ENCODE measurements at places on chromosomes 13 and 19.

GRCh38 chr19:11617180-11618062 is 20.1 kb downstream of the ZNF627 start:
- no peak for DNase-seq

- no peak for DNase-seq
Measured at GRCh38 chr13:105948143-105948542, 587.3 kb downstream of the EFNB2 start.

DNA sequence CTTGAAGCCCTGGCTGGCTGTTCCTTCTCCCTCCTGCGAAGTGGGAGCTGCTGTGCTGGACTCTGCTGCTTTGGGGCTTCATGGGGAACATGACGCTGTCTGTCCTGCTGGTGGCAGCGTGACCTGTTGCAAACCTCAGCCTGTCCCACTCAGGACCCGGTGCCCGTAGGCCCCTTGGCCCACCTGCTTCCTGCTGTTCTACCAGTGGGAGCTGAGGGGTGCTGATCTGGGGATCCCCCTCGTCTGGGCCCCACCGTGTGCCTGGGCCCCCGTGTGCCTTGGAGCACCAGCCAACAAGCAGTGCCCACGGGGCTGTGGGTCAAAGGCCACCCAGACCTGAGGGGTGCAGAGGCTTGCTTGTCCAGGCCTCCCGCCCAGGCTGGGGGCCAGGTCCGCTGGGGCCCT is 5.3 kb downstream of the SPPL2B start:
- no peak for DNase-seq

GRCh38 chr13:99256709-99257108 is 1.5 kb downstream of the GPR18 start:
- DNase-seq: peak; percentile 48

GRCh38 chr13:113272031-113272430 is 25.0 kb upstream of the LAMP1 start:
- no peak for DNase-seq

- DNase-seq: no peak
Measured at GRCh38 chr13:97327506-97328221, 105.5 kb downstream of the MBNL2 start.

DNA sequence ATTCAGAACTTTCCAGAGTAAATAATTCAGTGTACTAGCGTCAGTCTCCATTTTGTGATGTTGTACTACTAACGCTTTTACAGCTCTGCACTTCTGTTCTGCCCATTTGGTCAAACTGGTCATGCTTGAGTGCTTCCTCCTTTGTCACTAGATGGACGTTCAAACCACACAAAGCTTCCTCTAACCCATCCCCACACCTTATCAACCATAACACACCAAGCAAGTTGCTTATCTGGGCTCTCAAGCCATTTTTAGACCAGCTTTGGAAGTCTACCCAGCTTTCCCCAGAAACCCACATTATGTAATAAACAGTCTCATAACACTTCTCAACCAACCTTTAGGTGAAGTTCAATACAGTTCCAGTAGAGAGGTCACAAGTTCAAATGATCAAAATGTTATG is 2.3 kb upstream of the ZNF347 start:
- DNase-seq: no peak

DNA sequence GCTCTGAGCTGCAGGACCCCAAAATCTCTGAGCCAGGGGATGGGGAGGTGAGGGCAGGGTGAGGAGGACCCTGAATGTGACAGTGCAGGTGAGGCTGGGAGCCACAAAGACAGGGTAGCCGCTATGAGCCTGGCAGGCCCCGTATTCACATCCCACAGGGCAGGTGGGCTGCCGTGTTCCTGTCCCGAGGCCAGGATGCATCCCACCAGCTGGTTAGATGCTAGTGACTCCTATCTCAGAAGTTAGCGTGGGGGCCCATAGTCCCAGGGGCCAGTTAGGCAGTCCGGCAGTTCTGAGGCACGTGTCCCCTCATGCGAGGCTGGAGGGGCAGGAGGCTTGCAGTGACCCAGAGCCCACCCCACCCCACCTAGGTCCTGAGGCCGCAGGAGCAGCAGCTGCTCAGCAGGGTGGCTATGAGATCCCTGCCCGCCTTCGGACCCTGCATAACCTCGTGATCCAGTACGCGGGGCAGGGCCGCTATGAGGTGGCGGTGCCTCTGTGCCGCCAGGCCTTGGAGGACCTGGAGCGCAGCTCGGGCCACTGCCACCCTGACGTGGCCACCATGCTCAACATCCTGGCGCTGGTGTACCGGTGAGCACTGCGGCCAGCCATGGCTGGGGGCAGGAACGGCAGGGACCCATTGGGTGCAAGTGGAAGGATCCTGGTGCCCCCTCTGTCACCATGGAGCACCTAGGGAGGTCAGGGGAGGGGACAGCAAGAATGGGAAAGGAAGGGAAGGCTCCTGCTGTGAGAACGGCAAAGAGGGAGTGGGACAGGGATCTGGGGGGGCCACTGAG is 7.2 kb downstream of the KLC3 start:
- DNase-seq: no peak

DNA sequence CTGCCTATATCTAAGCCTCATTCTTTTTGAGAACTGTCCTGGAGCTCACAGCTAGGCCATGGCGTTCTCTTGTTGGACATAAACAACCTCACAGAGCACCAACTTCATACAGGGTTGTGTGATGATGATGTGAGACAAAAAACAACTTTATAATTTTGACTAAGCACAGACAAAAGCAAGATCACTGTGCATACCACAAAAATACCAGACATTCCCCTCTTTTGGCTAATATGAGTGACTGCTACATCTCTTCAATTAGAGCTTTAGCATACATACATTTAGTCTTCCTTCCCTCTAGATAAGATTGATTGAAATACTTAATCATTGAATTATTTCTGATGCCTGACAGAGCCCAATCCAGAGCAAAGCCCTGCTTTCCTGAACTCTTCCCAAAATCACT is 8.3 kb downstream of the MAB21L1 start:
- no peak for DNase-seq

- DNase-seq: no peak
Measured at GRCh38 chr19:31338069-31338776, 11.0 kb downstream of the TSHZ3 start.

DNA sequence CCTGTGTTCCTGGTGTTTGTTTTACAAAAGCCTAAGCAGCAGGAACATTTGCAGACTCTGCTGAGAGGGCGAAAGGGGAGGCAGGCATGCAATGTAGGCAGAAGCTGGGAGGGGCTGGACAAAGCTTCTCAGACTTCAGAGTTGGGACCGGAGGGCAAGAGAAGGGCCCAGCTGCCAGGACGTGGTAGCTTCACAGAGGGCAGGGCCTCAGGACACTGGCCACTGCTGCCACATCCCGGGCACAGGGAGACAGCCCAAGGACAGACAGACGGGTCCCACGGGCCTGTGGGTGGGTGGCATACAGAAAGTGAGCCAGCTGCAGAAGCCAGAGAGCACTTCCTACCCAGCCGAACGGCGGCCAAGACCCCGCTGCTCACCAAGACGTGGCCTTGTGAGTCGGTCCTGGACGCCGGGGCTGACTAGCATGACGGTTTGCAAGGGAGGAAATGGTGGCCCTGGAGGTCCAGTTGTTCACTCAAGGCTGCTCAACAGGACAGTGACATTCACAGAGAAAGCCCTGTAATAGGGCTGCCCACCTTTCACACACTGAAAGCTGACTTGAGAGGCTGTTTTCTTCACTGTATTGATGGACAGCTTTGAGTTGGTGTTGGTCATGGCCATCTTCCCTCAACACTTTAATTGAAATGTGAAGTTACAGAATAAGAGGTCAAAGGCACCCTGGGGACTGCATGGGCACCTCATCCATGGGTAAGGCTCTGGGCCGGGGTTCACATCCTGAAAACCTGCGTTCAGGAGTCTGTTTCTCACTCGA is 23.7 kb upstream of the TFDP1 start:
- DNase-seq: no peak

- no peak for DNase-seq
Measured at GRCh38 chr13:43776006-43776405, 10.8 kb downstream of the ENOX1 start.

GRCh38 chr19:19053508-19054314 is 10.1 kb upstream of the SLC25A42 start:
- no peak for DNase-seq

DNA sequence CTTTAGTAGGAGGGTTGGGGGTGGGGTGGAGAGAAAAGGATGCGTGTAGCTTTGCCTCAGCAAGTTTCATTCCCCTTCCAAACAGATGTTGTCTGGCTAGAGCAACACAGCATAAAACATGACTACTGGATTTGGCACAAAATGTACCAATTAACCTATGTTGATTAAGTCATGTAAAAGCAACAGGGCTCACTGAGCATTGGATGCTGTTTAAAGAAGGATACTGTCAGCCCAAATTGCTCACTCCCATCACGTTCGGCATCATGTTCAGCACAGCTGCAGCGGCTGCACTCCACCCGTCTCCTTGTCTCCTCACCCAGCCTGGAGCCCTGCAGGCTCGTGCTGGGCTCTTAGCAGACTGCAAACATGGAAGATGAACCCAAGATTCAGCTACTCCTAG is 77.5 kb downstream of the DLEU7 start:
- DNase-seq: no peak

All from AG09309 (cell line).